ENCODE measurements at places on chromosomes 13 and 19.

- DNase-seq = no peak
Observed at GRCh38 chr19:17767559-17767958, 16.3 kb downstream of the FCHO1 start.

DNA sequence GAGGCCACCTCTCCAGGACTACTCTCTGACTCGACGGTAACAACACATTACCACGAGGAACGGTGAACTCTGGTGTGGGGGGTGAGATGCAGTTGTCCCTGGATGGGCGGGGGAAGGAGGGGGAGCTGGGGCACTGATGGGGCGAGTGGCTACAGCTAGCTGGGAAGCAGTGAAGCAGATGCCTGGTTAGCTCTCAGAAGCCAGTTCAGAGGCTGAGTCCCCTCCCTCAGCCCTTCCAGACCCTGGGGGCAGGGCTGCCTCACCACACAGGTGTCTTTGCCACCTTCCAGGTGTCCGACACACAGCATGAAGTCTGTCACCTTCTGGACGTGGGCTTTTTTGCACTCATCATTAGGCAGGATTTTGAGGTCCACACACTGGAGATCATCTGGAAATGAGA lies 4.0 kb downstream of the KLK1 start:
- no peak for DNase-seq

DNA sequence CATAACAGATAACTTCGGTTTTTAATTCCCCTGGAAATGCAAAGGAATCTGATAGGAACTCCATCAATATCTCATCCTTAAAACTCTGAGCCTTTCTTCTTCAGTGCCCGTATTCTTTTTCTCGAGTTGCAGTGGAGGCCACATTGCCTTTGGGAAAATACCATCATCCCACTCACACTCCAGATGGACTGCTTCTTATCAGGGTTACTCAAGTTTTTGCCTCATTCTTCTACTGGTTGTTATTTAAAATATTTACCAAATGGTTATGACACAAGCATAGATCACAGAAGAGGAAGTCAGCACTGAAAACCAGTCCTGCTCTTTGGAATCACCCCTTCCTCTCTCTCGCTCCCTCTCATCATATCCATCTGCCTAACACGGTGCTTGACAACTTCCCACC lies 1020.5 kb upstream of the SLC10A2 start:
- no peak for DNase-seq

GRCh38 chr13:64420181-64420580 lies 2810.0 kb downstream of the PCDH9 start:
- DNase-seq = no peak

DNA sequence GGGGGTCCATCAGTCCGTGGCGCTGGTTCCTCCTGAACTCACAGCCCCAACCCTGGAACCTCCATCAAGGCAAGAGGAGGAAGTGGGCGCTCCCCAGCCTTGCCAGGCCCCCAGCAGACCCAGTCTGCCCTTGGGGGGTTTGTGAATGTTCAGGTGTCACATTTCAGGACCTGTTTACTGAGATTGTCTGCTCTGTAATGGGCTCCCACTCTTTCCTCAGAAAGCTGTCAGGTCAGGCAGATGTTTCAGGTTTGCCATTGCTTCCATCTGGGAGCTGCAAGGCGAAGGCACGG lies 29.4 kb downstream of the TSSK6 start:
- DNase-seq = no peak

GRCh38 chr13:32073180-32073864 lies 41.7 kb downstream of the FRY start:
- no peak for DNase-seq

DNA sequence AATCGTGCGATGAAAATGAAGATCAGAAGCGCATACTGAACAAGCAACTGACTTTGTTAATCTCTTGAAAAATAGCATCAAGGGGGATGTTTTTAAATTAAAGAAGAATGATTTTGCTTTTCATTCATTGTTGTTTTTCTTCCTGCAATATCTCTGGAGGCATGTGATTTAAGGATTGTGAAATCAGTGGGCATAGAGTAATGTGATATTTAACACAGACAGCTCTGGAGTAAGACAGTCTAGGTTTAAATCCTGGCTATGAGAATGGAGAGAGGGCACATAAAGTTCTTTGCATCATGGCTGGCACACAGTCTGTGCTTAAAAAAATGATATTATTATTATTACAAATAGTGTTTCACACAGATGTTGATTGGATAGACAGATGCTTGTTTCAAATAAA lies 243.1 kb upstream of the NBEA start:
- no peak for DNase-seq

- no peak for DNase-seq
Observed at GRCh38 chr13:20465218-20465879, 60.3 kb downstream of the CRYL1 start.

GRCh38 chr19:34229721-34230120 lies 24.6 kb upstream of the GARRE1 start:
- DNase-seq = no peak

DNA sequence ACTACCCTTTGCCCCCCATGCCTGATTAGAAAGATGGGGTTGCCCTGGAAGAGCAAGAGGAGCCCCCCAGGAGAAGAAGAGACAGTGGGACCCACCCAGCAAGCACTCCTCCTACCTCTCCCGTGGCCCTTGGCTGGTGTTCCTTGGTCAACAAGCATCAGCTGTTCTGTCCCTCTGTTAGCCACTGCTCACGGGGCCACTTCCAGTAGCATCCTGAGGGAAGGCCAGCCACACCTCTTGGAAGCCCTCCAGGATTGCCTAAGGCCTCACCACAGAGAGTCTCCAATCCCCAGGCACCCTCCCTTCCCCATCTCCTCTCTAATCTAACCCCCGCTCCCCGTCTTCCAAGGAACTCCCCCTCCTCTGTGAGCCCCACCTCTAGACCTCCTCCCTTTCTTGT lies 15.1 kb upstream of the DPP9 start:
- no peak for DNase-seq

DNA sequence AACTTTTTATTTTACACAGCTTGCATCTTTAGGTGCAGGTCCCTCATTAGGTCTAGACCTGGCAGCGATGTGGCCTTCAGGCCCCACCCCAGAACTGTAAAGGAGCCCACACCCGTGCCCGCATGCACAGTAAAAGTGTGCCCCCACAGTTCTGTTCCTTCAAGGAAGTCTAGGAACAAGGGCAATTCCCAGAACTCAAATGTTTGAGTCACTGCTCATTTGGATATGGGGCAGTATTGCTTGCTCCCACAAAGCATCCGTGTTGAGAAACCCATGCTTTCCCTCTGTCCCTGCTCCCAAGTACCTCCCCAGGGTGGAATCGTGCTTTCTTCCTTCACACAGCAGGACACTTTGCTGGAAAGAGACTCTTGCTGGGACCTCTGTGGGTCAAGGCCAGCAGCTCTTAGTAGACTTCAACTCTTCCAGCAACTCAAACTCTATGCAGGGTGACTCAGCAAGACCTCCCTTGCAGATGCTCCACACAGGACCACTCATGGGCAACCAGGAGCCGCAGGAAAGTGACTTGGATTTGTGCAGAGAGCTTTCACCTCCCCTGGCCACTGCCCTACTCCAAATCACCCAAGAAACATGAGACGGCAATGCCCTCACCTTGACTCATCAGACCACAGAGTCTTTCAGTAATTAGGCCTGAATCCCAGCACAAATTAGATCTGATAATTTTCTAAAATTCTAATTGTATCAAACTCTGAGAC lies 12.3 kb downstream of the SLC7A1 start:
- no peak for DNase-seq

- DNase-seq = no peak
Observed at GRCh38 chr13:80510686-80511085, 169.8 kb upstream of the SPRY2 start.

DNA sequence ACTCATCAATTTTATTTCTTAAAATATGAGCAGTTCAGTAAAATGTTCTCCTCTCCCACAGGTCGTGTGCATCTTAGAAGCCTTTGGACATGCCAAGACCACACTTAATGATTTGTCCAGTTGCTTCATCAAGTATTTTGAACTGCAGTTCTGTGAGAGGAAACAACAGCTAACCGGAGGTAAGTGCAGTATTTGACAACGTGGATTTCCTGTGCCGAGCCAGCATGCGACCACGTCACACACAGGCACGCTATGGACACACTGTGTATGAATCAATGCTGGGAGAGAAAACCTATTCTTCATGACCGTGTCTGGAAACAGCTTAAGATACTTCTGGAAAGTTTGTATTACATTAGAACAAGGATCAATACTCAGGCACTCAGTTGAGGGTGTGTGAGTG lies 268.5 kb downstream of the MYO16 start:
- DNase-seq = no peak

DNA sequence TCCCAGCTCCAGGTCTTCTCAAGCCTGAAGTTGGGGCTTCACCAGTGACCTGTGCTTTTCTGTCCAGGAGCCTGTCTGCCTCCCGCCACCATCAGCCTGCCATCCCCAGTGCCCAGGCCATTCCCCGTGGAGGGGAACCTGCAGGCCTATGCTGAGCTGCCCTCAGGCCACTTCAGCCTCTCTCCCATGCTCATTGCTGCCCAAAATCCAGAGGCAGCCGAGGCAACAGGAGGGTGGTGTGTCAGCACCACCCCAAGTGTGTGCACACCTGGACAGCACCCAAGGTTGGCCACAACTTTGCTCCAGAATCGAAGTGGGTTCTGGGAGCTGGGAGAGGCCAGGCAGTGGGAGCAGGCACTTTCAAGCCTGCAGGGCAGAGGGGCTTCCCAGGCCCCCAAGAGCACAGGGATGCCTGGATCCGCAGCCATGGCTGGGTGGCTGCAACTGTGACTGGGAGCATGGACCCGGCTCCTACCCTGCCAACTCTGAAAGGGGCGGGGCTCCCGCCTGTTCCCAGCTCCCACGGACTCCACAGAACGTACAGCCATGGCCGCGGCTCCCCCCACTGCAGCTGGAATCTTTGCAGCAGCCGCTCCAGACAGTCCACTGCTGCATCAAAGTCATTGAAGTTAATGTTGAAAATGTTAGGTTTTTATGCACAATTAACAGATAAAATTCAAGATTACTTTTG lies 1747.0 kb downstream of the OLFM4 start:
- no peak for DNase-seq

GRCh38 chr19:33048806-33049676 lies 15.6 kb downstream of the RHPN2 start:
- DNase-seq = no peak

GRCh38 chr19:46239193-46240024 lies 9.9 kb downstream of the IGFL1 start:
- no peak for DNase-seq

- DNase-seq = peak; percentile 0
Observed at GRCh38 chr13:73417012-73417615, 358.3 kb downstream of the KLF5 start.

- no peak for DNase-seq
Observed at GRCh38 chr13:63085851-63086250, 1670.2 kb upstream of the PCDH20 start.

DNA sequence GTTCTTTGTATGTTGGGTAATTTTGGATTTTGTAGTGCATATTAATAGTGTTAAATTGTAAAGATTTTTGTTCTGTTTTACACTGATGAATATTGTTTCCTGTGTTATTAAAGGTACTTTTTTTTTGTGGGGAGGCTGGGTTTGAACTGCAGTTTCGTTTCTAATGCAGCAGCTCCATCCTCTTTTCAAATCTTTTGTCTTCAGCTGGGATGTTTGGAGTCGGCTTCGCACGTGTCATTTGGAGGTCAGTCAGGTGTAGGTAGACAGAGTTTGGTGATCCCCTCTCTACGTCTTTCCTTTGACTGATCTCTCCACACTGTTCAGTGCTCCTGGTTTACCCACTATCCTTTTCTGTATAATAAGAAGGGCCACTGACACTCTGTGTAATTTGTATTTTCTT lies 30.3 kb downstream of the TDRD3 start:
- DNase-seq = no peak

- DNase-seq = no peak
Observed at GRCh38 chr13:31001647-31002046, 69.2 kb downstream of the TEX26 start.

DNA sequence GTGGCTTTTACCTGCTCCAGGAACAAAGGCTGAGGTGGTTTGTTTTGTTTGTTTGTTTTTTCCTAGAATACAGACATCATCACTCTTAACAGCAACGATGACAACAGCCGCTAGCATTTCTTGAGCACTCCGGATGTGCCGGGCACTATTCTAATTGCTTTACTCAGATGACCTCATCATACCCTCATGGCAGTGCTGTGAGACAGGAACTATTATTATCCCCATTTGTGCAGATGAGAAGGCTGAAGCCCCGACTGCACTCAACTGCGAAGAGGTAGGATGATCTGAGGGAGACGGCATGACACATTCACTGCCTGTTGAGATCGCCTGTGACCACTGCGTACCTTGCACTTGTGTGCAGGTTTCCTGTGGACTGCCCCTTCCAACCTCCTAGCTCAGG lies 66.5 kb downstream of the CCDC70 start:
- no peak for DNase-seq

DNA sequence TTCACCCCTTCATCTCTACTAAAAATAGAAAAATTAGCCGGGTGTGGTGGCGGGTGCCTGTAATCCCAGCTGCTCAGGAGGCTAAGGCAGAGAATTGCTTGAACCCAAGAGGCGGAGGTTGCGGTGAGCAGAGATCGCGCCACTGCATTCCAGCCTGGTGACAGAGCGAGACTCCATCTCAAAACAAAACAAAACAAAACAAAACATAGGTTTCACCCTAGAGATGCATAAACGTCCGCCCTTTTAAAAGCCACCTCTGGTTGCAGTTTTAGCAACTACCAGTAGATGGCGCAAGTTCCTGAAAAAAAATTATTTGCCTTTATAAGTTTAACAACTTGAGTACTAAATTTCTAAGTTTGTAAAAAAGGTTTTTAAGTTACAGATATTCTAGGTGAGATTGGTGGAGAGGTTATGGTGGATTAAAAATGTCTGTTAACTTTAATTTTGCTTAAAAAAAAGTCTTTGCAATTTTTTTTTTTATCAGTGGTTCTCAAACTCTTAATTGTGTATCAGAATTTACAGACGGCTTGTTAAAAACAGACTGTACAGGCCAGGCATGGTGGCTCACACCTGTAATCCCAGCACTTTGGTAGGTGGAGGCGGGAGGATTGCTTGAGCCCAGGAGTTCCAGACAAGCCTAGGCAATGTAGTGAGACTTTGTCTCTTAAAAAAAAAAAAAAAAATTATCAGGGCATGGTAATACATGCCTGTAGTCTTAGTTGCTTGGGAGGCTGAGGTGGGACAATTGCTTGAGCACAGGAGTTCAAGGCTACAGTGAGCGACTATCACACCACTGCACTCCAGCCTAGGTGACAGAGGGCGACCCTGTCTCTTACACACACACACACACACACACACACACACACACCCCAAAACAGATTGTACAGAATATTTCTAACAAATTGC lies 42.1 kb downstream of the NAA16 start:
- DNase-seq = peak; percentile 49

- no peak for DNase-seq
Observed at GRCh38 chr13:113856716-113857065, 7.2 kb downstream of the GAS6 start.
